ENCODE measurements at places on chromosomes 4 and X. TPM values are rescaled to one million over a fixed set of nuclear protein-coding genes. Genes with fewer than 3 reads are reported as not detected.

DNA sequence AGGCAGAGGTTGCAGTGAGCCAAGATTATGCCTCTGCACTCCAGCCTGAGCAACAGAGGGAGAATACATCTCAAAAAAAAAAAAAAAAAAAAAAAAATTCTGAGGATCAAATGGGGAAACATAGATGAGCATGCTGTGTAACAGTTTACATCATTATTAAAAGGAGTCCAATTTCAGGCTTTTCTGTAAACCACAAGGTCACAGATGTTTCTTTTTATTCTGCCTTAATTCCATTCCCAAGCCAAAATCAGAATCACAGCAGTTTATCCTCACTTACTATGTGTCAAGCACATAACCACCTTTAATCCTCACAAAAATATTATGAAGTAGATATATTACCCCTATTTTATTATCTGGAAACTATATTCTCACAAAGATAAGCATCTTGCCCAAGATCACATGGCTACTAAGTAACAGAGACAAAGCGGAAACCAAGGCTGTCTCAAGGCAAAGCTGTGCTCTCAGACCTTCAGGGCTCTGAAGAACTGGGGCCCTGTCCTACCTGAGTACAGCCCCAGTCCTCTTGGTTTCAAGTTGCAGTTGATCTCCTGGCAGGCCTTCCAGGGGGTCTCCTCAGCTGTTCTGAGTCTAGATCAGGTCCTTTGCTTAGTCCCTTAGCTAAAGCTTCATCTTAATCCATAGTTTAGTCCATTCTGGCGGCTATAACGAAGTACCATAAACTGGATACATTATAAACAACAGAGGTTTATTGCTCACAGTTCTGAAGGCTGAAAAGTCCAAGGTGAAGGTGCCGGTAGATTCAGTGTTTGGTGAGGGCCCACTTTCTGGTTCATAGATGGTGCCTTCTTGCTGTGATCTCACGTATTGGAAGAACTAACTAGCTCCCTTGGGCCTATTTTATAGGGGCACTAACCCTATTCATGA lies 141.3 kb downstream of the PALLD start:
- peak; percentile 68 for DNase-seq

GRCh38 chrX:30948051-30948450 lies 59.0 kb upstream of the TAB3 start:
- DNase-seq, result no peak

- peak; percentile 21 for DNase-seq
Observed at GRCh38 chr4:92265021-92265420, 38.7 kb upstream of the GRID2 start.

DNA sequence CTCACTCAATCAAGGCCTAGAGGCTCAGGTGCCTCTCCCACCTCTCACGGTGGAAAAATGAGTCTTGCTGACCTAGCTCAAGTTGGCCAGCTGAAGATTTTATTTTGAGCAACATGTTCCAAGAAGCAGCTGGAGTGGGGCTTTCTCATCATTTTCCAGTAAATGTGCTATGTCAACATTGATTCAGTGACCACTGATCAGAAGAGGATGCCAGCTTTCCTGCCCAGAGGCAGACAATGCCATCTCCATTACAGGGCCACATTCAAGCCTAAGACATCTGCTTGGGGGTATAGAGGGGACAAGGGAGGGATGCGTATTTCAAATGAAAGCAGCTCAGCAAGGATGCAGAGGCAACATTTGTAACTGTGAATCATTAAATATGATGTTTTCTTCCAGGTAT lies 3.0 kb downstream of the MEPE start:
- peak; percentile 58 for DNase-seq

GRCh38 chr4:147863808-147864472 lies 132.1 kb downstream of the ARHGAP10 start:
- peak; percentile 26 for DNase-seq

DNA sequence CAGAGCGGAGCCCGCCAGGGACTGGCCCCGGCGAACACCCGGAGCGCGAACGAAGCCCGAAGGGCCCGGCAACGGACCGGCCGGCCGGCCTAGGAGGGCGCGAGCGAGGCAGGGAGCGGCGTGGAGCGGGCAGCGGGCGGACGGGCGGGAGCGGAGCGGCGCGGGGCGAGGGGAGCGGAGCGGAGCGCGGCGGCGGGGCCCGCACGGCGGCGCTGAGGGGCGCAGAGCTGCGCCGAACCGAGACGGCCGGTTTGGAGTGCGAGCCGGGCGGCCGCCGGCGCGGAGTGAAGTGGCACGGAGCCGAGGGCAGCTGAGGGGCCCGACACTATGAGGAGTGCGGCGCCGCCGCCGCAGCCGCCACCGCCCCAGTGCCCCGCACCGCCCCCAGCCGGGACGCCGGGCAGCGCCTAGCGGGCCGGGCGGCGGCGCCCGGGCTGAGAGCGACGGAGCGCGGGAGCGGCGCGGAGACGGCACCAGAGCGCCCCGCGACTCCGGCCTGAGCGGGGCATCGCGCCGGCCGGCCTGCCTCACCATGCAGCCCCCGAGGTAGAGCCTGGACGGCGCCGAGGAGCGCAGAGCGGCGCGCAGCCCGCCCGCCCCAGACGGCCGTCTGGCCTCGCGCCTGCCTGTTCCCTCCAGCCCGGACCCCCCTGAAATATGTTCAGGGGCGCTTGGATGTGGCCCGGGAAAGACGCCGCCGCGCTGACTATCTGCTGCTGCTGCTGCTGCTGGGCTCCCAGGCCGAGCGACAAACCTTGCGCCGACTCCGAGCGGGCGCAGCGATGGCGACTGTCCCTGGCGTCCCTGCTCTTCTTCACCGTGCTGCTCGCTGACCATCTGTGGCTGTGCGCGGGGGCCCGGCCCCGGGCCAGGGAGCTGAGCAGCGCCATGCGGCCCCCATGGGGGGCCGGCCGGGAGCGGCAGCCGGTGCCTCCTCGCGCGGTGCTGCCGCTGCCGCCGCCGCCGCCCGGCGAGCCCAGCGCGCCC lies 793 bp downstream of the NALF2 start:
- DNase-seq, result no peak

GRCh38 chr4:186627226-186627865 lies 72.0 kb upstream of the MTNR1A start:
- peak; percentile 36 for DNase-seq

DNA sequence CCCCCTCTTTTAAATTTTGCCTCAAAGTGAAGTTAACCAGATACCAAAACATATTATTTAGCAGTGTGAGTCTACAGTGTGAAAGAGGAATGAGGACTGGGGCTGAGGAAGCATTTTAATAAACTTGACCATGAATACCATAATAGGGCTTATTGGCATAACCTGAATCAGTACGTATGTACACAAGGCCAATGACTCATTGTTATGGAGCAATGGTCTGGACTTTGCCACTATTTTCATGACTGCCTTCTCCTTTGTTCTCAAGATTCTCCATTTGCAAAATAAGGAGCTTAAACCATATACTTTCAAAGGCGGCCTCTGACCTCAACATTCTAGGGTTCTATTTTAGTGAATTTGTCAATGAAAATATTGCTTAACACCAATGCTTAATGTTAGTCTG lies 102.8 kb upstream of the OR13H1 start:
- DNase-seq, result no peak

DNA sequence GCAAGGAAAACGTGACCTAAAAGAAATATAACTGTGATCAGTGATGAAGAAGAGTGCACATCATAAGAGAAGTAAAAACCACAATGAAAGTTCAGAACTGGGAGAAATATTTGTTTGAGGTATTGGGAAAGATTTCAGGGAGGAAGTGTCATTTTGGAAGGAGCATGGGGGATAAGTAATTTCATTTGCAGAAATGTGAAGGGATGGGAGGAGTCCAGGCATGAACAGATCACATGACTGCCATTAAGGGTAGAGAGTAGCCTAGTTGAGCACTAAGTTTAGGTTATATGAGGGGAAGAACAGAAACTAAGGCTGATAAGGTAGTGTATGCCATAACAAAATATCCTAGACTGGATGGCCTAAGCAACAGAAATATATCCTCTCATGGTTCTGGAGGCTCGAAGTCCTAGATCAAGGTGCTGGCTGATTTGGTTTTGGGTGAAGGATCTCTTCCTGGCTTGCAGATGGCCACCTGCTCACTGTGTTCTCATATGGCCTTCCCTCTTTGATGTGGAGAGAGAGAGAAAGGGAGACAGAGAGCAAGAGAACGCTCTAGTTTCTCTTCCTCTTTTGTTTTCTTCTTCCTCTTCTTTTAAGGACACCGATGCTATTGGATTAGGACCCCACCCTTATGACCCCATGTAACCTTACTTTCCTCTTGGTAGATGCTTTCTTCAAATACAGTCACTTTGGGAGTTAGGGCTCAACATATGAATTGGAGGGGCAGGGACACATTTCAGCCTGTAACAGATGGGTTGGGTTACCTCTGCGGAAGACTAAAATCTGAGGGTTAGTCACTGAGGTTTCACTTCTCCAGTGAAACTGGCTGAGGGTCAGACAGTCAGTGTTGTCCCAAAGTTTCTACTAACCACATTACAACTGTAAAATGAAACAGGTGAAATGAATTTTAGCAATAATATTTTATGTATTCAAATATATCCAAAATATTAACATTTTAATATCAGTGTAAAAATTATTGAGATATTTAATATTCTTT lies 77.9 kb downstream of the EGF start:
- no peak for DNase-seq

DNA sequence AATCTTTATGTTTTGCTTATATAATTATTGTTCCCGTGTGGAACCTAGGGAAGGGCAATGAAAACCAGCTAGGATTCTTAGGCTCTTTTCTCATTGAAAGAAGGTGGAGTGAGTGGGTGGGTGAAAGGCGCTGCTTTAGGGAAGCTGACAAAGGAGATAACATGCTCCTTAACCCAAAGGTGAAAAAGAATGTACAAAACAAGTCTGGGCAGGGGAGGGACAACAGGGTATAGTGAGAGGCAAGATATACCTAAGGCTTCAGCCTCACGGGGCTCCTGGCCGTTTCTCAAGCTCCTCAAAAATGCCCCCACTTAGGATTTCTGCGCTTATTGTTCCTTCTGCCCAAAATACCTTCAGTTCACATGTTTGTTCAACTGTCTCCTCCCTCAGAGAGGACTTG lies 1.8 kb downstream of the SH2D1A start:
- DNase-seq, result no peak

DNA sequence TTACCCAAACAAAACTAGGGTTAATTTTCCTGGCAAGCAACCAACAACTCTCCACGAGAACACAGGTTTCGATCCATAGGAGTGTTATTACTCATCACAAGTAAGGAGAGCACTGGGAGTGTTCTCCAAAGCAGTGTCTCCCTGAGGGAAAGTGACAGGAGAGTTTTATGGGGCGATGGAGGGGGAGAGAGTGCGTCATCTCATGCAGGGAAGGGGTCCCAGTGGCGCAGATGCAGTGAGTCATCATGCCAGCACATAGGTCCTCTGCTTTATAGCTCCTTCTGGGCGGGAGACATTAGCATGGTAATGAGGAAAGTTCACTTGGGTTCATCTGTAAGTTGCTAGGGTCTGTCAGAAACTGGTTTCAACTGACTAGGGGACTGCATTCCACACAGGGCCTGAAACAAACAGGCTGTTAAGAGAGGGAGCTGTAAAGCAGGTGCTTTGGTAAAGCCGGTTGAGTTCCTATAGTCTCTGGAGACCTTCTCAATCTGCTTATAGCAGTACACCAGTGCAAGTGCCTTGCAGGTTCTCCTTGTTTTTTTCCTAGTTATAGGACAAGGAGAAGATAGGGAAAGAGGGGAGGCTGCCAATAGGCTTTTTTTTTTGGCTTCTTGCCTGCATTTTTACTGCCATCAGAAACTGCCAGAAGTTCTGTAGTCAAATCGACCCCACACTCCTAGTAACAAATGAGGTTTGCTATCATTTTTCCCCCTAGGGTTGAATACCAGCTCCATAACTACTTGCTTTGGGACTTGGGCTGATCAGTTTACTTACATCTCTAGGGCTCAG lies 12.8 kb upstream of the BOD1L1 start:
- peak; percentile 77 for DNase-seq

- no peak for DNase-seq
Observed at GRCh38 chr4:3135155-3136011, 60.9 kb downstream of the HTT start.

GRCh38 chr4:74190919-74191397 lies 33.0 kb downstream of the MTHFD2L start:
- no peak for DNase-seq

- DNase-seq, result peak; percentile 26
Observed at GRCh38 chrX:47235691-47236103, 2.9 kb downstream of the USP11 start.

GRCh38 chr4:52868133-52868532 lies 6.0 kb downstream of the RASL11B start:
- DNase-seq, result no peak

DNA sequence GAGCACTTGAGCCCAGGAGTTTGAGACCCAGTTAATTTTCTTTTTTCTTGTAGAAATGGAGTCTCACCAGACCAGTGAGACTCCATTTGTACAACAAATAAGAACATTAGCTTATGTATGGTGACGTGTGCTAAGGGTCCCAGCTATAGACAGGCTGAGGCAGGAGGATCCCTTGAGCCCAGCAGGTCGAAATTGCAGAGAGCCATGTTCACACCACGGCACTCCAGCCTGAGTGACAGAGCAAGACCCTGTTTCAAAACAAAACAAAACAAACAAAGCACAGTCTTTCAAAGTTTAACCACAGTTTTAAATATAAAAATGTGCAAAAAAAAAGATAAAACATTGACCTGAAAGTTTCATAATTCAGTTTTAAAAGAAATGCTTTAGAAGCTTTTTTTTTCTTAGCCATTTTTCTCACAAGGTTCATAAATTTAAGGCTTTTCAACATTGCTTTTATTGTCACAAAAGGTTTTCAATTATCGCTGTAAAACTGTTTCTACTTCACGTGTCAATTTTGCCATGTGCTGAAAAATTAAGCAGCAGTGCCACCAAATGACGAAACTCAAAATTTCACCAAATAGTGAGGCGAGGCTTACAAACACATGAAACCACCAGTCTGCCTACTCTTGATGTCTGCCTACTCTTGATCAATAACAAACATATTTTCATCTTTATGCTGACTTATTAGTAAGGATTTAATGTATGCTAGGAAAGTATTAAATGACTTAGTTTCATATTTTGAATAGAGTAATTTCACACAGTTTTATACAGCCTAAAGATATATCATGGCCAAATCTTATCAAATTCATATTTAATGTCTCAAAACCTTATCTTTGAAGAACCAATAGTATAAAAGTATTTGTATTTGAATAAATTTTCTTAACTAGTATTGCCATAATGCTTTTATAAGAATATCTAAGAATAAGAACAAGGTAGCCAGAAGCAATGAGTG lies 126.3 kb downstream of the NEK1 start:
- peak; percentile 58 for DNase-seq

Gene ZC4H2
- 10.2 TPM for total RNA-seq

Gene TBC1D9
- 20.3 TPM for total RNA-seq

Gene PCSK1N
- total RNA-seq, result 1.8 TPM

Gene PAGE5
- total RNA-seq, result not detected

Gene ARR3
- total RNA-seq, result not detected

Gene CLCN4
- 2.4 TPM for total RNA-seq

Gene MEPE
- not detected for total RNA-seq

Gene FAM184B
- total RNA-seq, result not detected
